ENCODE measurements at places on chromosomes 11 and 22.

DNA sequence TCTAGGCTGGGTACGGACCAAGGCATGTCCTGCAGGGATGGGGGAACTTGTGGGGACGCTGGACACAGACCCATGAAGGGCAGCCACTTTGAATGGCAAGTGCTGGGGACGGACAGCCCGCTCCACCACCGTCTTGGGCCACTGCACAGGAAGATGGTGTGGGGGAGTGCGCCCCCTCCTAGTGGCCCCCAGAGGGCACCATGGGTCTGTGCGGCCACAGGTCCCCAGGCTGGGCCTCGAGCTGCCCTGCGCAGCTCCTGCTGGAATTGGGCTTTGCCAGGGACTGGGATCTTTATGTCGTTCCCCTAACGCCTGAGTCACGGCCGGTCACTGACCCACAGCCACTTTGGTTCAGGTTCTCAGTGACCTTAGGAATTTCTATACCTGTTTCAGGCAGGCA is 44.4 kb downstream of the NAT10 start:
- DNase-seq = no peak

GRCh38 chr22:36330655-36331305 is 57.0 kb downstream of the MYH9 start:
- no peak for DNase-seq

DNA sequence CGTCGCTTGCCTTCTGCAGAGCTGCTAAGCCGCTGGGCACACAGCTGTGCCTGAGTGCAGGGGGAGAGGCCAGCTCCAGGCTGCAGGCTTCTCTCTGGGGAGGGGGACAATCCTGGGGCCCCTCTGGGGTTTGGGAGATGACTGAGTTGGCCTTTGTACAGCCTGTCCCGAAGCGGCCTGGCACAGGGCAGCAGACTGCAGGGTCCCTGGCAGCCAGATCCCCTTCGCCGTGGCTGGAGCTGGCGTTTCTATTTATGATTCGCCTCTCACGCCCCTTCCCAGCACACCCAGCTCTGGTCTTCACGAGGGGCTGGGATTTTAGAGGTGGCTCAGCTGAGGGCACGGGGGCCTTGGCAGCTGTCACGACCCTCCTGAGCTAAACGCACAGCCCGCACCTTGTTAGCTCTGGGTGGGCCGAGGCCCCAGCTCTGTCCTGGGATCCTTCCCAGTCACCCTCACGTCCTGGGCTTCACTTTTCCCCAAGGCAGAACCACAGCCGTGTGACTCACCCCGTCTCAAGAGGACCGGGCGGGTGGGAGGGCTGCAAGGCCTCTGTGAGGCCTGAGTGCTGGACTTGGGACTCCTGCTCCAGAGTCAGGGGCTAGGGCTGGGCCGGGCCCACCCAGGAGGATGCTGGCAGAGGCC is 18.4 kb downstream of the OSBPL5 start:
- DNase-seq = no peak

DNA sequence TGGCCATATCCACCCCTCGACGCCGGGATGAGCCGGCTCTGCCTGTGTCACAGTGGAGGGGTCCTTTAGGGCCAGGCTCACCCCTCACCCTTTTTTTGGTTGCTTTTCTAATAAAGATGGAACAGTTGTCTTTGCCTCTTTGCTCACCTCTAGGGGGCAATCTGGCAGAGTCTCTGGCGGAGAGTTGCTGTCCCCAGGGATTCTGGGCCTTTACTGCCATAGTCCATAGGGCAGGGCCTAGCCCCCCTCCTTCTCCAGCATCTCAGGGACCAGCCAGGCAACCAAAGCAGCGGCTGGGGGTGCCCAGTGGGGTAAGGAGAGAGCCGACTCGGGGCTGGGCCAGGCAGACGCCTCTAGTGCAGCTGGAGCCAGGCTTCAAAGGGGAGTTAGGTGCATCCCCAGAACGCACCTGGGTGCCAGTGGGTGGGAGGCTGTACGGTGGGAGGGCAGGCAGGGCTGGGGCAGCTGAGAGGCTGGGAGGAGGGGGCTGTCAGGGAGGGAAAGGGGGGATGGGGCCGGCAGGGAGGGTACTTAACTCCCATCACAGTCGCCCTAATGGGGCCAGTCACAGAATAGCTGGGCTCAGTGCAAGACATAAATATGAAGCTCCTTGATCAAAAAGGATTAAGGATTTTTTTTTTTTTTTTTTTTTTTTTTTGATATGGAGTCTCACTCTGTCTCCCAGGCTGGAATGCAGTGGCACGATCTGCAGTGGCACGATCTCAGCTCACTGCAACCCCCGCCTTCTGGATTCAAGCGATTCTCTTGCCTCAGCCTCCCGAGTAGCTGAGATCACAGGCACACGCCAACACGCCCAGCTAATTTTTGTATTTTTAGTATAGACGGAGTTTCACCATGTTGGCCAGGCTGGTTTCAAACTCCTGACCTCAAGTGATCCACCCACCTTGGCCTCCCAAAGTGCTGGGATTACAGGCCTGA is 2.5 kb upstream of the SUSD2 start:
- no peak for DNase-seq

DNA sequence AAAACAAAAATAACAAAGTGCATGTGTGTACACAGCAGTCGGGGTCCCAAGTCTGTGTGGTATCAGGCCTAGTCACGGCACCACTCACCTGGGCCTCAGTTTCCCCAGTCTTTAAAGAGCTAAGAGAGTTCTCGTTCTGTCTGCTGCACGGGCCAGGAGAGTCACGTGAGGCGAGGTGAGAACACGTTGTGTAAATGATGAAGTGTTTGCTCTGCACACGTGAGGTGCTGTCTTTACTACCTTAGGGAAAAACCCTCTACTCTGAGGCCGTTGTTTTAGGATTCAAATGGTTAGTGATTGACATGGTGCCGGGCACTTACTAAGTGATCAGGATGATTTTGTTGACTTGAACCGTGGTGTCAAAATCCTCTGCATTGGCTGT is 86.5 kb upstream of the PPARA start:
- no peak for DNase-seq

GRCh38 chr22:17390087-17390486 is 20.8 kb downstream of the CECR2 start:
- DNase-seq = no peak

DNA sequence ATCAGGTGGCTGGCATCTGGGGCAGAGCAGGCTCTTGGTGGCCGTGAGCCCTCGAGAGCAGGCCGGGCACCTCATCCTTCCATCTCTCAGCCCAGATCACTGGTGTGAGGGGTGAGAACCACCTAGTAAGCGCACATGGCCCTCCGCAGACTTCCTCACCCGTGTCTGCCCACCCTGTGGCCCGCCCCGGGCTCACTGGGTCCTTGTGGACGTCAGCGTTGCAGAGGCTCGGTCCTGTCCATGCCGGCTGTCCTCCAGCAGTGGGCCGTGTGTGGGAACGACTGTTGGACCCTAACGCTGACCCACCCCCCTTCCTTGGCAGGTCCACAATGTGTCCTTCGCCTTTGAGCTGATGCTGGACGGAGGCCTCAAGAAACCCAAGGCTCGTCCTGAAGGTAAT is 17.2 kb upstream of the PARVG start:
- no peak for DNase-seq

- DNase-seq = no peak
These were observed 14.8 kb downstream of the SGSM3 start for GRCh38 chr22:40385036-40385782.

DNA sequence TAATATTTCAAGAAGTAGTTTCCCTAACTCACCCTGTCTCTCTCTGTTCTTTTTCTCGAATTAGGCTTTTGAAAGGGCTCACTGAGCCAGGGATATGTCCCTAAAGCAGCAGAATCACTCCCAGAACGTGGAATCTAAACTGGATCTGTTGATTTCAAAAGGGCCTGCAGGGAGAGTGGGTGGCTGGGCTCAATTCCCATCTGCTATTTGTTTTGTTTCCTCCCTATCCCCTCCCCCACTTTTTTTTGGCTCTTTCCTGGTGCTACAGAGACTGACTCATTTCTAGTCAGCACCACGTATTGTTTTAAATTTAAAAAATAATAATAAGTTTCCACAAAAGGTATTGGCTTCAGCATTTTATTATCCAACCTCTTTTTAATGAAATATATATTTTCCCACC is 961.5 kb downstream of the FAM181B start:
- no peak for DNase-seq

GRCh38 chr22:40720538-40721256 is 41.4 kb downstream of the MCHR1 start:
- DNase-seq = no peak

GRCh38 chr11:61278001-61278470 is 17.1 kb downstream of the VWCE start:
- no peak for DNase-seq

- no peak for DNase-seq
These were observed 9.0 kb upstream of the ZBTB44 start for GRCh38 chr11:130323452-130324450.

GRCh38 chr22:43343262-43343669 is at the start of gene SCUBE1:
TSS of gene SCUBE1 (minus strand) at chr22:43343372. CDS start at chr22:43343261, 111 bp downstream.
- no peak for DNase-seq

Measured in cortex of kidney (tissue), 1 donor.